ENCODE measurements at places on chromosomes 5 and 9.
A peak's percentile ranks its signal among the peaks of the same experiment; 100 is the strongest.

DNA sequence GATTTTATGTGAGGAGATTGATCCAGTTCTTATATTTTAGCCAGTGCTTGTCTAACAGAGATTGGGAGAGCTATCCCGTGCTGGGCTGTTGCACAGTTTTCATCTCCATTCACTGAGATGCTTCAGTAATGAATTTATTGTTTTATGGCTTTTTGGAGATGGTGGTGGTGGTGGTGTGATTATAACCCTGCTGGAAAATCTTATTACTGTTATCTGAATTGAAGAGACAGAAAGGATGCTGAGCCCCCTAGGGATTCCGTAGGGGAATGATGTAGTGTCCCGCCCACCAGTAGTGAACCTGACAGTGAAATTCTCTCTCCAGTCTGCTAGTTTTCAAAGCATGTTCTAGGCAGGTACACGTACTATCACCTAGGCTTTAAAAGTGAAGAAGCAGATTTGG is 1.9 kb downstream of the RAI14 start:
- DNase-seq: no peak

GRCh38 chr5:2891781-2892180 is 140.3 kb upstream of the IRX2 start:
- DNase-seq: no peak

GRCh38 chr5:113147101-113147508 is 170.5 kb downstream of the DCP2 start:
- DNase-seq: no peak

- no peak for DNase-seq
These were observed 61.7 kb downstream of the HMCN2 start for GRCh38 chr9:130327070-130327780.

DNA sequence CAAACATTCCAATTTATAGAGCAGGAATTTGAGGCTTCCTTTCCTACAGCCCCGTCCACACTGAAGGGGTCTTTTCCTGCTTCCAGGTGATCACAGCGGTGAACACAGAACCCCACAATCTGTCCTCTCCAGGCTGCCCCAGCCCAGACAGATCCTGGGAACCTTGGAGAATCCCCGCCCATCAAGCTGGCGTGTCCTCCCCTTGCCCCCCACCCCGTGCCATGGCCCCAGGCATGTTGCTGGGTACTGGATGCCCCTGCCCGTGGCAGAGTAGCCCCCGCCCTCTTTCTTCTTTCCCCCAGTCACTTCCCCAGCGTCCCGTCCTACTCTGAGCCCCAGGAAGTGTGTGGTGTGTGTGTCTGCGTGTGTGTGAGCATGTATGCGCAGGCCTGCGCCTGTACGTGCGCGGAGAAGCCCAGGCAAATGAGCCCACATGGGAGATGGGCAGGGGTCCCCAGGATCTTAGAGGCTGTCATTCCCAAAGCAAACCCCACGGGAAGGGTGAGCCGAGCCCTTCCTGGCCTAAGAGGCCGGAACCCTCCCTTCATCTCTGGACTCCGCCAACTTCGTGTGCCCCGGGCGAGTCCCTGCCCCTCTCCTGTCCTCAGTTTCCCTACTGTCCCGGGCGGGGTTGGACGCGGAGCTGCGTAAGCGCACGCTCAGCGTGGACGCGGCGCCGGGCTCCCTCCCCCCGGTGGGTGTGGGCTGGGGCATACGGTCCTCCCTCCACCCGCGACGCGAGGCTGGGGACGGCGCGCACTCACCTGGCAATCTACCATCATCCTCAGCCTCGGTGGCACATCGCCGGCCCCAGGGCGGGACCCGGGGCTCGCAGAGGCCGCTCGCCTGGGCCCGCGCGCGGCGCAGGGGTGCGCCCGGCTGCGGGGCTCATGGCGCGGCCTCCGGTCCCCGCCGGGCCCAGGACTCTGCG is 15.2 kb downstream of the GBGT1 start:
- peak; percentile 61 for DNase-seq

Measured in CD4-positive, alpha-beta T cell treated with Interleukin-6 at 100 ng/mL for 8 hours (primary cell).